ENCODE measurements at places on chromosomes 1 and 21.

DNA sequence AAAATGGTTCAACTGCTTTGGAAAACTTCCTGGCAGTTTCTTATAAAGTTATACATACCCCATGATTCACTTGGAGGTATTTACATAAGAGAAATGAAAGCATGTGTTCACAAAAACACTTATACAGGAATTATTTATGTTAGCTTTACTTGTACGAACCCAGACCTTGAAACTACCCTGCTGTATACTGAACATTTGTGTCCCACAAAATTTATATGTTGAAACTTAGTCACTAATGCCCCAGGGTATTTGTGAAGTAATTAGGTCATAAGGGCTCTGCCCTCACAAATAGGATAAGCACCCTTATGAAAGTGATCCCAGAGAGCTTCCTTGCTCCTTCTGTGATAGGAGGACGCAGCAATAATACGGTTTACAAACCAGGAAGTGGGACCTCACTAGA, 42.7 kb upstream of the B3GALT2 start:
- no peak for DNase-seq

DNA sequence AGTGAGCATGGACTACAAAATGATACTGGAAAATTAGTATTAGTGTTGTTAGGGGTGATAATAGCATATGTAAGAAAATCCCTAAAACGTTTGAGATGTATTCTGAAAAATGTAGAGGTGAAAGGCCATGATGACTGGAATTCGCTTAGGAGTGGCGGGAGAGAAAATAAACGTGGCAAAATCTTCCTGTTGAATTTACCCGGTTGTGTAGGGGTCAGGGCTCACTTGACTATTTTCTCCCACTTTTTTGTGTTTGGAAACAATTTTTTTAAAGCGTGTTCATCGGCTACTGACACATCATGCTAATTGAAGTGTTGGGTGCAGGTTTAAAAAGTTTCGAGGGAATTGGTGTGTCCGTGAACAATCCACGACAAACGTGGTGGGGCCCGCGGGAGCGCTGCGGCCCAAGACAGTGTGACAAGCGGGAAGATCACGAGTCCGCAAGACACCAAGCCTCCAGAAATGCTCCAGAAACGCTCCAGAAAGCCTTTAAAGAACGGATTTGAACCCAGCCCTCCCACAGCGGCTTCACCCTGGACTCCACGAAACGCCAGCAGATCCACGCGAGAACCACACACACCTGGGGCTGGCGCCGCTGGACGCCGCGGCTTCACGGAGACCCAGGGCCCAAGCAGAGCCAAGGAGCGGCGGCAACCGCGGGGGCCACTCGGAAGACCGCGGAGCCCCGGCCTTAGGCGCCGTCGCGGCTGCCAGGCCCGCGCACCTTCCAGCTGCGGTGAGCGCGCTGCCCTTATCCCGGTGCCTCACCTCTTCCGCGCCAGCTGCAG, 573 bp downstream of the PSMG1 start:
- DNase-seq, result no peak

- DNase-seq, result peak; percentile 67
Observed at GRCh38 chr1:1573843-1574720, 581 bp downstream of the SSU72 start.

DNA sequence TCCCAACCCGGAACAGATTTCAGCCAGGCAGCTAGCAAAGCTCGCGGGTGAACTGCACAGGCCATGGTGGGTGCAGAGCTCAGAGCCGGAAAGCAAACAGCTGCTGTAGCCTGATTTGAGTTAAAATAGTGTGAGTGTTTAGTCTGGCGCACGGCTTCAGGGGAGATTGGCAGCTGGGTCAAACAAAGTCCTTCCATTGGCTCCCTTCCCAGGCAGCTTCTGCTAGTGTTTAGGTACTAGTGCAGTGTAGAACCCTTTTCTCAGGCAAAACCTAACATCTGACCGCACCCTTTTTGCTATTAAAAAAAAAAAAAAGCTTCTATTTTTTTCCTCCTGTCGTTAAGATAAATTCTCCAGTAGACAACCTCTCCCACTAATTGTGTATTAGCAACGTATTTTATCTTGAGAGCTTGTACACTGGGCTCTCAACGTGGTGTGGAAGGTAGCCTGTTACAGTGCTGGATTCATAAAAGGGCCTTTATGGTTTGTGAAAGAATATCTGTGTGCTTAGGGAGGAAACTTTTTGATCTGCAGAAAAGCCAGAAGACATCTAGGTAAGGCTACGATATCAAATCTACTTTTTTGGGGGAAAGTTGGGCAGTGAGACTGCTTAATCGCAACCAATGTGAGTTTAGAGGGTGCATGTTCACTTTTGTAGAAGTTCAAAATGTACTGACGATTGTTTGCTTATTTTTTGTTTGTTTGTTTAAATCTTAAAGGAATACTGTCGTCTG, 689.6 kb downstream of the USP25 start:
- peak; percentile 25 for DNase-seq

DNA sequence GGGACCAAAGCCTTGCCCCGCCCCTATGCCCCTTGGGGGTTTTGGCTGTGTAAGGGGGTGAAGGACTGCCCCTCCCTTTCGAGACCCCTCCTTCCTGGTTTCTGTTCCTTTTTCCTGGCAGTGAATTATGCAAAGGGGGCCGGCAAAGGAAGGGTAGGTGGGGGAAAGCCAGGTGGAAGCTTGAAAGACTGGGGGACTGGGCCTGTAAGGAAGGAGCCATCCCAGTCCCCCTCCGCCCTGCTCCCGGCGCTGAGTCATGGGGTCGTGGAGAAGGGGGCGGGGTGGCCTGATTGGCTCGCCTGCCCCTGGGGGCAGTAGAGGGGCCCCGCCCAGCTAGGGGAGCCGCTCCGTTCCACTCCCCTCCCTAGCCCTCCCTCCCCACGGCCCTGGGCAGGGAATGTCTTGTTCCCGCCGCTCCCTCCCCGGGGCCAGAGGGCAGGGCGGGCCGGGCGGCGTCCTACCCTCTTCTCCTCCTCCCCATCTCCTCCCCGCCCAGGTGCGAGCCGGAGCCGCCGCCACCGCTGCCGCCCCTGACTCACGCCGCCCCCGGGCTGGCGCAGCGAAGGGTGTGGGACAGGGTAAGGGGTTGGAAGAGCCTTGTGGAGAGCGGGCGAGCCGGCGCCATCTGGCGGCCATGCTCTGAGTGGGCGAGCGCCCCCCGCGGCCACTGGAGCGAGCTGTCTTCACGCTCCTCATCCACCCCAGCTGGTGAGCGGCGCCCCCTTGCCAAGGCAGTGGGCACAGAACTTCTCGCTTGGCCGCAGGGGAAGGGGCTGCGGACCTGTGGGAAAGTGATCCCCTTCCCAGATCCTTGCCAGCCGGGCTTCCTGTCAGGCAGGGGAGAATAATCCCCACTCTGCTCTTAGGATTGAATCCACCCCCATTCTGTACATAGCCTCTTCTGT, 14.7 kb downstream of the ZBTB7B start:
- peak; percentile 98 for DNase-seq

DNA sequence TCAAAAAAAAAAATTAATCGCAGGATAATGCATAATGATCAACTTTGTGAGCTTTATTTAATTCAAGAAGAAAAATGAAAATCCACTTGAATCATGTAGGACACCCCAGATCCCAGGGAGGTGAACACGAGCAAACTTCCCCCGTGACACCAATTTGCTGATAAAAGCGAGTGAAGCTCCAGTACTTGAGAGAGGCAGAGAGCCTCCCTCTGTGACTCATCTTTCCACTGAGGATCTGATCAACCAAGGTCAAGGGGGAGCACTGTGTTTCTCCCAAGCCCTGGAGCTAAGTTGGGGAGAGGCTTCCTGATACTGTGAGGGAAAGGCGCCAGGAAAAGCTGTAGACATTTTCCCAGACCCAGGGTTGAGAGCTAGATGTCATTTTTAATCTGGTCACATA, 160.9 kb downstream of the SLC44A5 start:
- no peak for DNase-seq

DNA sequence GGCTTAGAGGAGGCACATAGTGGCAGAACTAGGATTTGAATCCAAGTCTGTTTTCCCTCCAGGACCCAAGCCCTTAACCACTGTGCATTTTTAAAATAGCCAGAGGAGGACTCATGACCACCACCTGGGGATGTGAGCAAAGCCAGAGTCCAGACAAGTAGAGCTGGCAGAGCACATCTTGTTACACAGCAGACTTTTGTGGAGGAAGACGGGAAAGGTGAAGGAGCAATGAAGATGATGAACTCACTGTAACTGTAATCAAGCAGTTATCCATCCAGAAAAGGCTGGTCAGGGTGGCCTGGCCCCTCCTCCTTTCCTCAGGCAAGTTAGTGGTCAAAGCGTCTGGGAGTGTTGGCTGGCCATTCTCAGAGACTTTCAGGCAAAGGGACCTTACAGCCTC, 50.9 kb downstream of the SLC44A3 start:
- no peak for DNase-seq

DNA sequence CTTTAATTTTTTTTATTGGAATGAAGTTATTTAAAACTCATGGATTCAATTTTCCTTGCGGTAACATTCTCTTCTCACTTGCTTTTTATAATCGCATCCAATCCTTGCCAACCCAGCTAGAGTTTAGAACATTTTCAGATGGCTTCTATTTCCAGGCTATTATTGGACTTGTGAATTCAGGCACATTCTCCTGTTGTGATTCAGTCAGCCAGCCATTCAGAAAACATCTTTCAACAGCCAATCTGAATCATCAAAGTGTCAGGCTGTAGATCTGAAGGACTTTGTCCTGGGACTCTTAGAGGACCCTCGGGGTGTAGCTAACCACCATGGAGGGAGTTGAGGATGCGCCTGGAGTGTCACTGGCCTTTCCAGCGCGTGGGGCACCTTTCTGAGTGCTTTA, 92.4 kb downstream of the PRDM2 start:
- no peak for DNase-seq

GRCh38 chr1:30909365-30910068, 959 bp upstream of the SDC3 start:
- no peak for DNase-seq

DNA sequence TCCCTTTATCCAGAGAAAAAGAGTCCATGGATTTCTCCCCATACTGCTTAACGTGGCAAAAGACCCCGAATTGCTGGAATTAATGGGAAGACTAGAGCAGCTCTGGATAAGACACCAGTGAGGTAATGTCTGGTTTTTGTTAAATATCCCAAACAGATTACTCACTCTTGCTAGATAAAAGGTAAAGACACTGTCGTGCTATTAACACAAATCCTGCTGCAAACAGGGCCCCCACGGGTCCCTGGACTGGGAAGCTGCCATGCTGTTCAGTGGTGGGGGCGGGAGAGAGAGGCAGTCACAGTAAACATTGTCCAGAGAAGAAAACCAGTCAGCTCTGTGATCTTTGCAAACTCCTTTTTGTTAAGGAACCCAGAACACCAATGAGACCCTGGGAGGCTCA, 15.2 kb upstream of the SRP9 start:
- peak; percentile 89 for DNase-seq

DNA sequence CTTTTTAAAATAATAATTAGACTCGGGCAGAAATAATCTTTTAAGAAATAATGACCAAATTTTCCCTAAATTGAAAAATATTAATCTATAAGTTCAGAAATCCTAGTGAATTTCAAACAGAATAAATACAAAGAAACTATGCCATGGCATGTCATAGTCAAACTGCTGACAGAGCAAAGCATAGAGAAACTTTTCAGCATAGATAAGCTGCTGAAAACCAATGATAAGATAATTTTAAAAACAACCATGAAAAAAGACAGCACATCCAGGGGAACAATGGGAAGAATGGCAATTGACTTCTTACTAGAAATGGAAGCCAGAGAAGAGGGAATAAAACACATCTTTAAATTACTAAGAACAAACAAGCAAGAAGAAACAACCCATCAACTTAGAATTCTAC, 19.8 kb downstream of the CD1D start:
- DNase-seq, result no peak

DNA sequence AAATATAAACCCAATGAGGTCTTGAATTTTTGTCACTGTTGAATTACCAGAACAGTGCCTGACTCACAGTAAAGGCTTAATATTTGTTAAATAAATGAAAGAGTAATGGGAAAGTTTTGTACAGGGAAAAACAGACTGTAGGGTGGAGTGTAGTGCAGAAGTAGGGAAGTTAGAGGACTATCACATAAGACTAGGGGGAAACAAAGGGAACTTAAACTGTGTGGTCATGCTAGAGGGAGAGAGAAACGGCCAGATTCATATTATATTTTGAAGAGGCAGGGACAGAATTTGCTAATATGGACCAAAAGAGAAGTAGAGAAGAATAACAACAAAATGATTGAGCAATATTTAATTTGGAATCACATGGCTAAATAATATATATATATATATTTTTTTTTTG, 14.8 kb downstream of the CTSK start:
- DNase-seq, result no peak

GRCh38 chr1:156811168-156811567, 5.5 kb downstream of the SH2D2A start:
- DNase-seq, result no peak

- DNase-seq, result no peak
Observed at GRCh38 chr1:9346566-9346965, 53.9 kb downstream of the SPSB1 start.

- no peak for DNase-seq
Observed at GRCh38 chr1:30834253-30834652, 74.3 kb downstream of the SDC3 start.

- DNase-seq, result no peak
Observed at GRCh38 chr1:99326215-99326949, 62.1 kb downstream of the PLPPR4 start.

DNA sequence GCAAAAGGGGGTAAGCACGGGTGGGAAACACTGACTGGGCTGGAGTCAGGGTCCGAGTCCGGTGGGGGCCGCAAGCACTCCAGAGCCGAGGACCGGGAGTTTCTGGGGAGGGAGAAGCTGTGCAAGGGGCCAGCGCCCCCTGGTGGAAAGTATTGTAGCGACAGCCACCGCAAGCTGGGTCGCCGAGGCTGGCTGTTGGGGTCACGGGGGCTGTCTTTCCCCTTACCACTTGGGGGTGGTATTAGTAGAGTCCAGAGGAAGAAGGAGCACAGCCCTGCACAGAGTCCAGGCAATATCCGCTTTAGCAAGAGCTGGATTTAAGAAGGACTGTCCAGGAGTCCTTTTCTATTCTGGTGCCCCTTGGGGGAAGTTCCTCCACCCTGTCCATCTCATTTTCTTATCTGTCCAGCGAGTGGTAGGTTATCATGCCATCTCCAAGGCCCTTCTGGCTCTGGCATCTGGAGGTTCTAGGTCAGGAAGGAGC, 17.9 kb upstream of the ETV3 start:
- DNase-seq, result peak; percentile 75

DNA sequence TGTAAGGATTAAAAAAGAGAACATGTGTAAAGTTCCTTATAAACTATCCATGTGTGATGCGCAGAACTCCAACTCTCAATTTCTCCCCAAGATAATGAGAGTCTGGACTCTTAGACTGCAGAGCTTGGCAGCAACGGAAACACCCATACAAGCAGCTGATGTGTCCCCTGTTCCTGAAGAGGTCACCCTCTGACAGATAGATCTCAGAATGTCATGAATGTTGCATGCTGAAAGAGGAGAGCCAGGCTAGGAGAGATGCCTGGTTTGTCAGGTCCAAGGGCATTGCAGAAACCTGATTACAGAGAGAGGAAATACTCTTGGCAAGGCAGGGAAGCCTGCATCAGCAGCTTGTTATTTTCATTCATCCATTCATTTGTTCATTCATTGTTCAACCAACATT, 24.2 kb downstream of the MTARC1 start:
- no peak for DNase-seq

- no peak for DNase-seq
Observed at GRCh38 chr1:192830595-192831246, 21.9 kb downstream of the RGS2 start.

GRCh38 chr1:209428241-209428921, 155.1 kb upstream of the CAMK1G start:
- DNase-seq, result no peak

GRCh38 chr1:17207540-17207939, 2.6 kb downstream of the PADI1 start:
- no peak for DNase-seq
